Stimulated activated CD8-positive, alpha-beta memory T cell treated with anti-CD3 and anti-CD28 coated beads, Interleukin-4, amount 100 ng/mL, for 24 hours (primary cell): ENCODE measurements at places on chromosomes 16 and 17.

- no peak for DNase-seq
Measured at GRCh38 chr17:39208893-39209292, 8.8 kb downstream of the RPL19 start.

GRCh38 chr17:50685691-50686493 lies 21.8 kb downstream of the ANKRD40 start:
- DNase-seq: no peak

- no peak for DNase-seq
Measured at GRCh38 chr17:37488009-37488604, 1.6 kb upstream of the DUSP14 start.

GRCh38 chr17:43917348-43918025 lies 10.2 kb upstream of the MPP2 start:
- no peak for DNase-seq

DNA sequence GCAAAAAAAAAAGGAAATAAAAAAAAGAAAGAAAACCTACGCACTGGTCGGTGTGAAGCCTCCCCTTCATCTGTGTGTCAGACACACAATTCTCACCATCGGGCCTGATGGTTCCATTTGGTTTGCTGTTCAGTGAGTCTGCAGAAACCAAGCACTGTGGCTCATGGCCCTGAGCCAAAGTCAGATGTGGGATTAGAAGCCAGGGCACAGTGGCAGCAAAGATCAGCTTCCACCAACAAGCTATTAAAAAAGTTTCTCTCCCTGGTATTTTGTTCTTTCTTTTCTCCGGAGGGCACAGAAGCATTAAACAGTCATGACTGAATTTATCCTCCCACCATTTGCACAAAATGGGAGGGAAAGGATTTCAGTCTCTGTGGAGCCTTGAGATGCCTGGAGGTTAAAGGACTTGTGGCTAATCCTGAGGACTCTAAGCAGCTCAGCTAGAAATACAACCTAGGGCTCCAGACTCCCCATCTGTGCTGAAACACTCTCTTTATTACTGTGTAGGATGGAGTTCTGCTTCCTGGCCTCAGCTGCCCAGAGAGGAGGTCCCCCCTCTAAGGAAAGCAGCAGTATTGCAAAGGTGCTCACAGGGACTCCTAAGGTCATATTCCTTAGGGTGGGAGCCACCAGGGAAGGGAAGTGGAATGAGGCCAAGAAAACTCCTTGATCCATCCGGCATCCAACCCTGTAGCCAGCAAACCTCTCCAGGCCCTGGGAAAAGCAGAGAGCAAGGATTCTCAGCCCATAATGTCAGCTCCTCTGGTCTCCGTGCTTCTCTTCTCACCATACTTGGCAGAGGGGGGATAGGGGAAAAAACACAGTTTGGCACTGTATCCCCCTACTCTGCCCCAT lies 28.2 kb downstream of the SLC39A11 start:
- no peak for DNase-seq

DNA sequence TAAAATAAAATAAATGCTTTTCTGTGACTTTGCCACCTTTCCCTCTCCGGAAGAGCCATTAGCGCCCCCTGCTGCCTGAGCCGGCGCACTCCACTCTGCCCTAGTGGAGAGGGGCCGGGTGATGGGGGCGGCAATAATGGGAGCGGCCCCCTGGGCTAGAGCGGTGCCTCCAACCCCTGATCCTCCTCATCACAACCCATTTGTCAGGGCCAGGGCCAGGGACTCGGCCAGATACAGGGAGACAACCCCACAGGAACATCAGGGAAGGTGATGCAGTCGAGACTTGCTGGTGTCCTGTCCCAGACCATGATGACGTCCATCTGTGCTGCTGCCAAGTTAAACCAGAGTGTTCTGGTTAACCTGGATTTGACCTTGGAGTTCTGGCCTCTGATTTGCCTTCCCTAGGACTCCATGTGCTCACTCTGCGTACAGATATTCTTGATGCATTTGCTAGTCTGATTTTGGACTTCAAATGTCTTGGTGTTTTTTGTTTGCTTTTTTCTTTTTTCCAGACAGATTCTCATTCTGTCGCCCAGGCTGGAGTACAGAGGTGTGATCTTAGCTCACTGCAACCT lies 46.1 kb upstream of the BPTF start:
- DNase-seq: peak; percentile 7

- no peak for DNase-seq
Measured at GRCh38 chr17:78940708-78941107, 15.5 kb upstream of the TIMP2 start.

DNA sequence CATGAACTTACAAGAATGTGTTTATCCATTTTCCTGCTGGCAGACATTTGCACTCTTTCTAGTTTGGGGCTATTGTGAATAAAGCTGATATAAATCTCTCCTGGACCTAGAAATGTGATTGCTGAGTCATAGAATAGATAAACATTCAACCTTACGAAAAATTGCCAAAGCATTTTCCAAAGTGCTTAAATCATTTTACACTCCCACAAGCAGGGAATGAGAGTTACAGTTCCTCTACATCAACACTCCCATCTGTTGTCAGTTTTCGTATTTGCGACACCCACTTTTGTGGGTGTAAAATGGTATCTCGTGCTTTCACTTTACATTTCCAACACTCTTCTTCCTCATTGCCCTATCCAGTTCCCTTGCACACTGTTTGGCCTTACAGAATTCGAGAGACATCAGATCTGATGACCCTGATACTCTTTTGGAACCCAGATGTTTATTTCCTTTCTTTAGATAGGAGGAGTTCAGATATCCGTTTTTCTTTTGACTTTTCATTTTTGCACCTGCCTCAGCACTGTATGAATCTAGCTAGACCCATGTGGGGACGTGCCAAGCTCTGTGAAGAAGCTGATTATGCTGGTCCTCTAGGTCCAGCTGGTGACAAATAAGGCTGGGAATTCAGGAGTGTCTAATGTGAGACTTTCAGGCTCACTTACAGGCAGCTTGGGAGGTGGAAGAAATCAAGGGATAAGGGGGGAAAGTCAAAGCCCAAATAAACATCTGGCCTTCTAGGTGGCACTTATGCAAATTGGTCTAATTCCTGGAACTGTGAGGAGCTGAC lies 14.0 kb downstream of the SOX9 start:
- DNase-seq: no peak

GRCh38 chr16:20948444-20948843 lies 47.9 kb downstream of the LYRM1 start:
- DNase-seq: no peak
